ENCODE measurements at places on chromosomes 6 and 20.

DNA sequence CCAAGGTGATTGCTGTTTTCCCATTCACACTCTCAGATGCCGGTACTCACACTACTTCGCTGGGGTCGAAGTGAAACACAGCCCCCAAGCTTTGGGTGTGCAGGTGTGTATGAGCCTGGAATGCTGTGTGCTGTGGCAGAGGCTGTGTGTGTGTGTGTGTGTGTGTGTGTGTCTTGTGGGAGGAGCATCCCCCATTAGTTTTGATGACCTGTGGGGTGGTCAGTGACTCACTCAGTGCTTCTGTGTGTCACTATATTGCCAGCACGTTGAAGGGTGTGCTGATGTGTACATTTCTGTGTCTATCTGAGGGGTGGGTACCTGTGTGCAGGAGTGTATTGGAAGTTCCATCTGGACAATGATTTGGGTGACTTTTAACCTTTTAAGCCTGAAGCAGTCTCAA, 5.0 kb upstream of the SLC12A5 start:
- DNase-seq = no peak

- no peak for DNase-seq
These were observed 127.5 kb downstream of the PKHD1 start for GRCh38 chr6:51959744-51960383.

DNA sequence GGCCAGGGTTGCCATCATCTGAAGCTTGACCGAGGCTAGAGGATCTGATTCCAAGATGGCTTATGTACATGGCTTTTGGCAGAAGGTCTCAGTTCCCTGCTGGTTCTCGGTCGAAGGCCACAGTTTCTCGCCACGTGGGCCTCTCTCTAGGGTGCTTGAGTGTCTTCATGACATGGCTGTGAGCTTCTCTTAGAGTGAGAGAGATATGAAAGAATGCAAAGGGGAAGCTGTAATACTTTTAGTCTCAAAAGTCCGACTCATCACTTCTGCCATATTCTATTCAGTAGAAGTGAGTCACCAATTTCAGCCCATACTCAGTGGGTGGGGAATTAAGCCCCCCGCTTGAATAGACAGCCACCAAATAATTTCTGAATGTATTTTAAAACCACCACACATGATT, 94.2 kb downstream of the UTRN start:
- no peak for DNase-seq

- no peak for DNase-seq
These were observed 8.9 kb downstream of the PERP start for GRCh38 chr6:138098306-138098705.

- DNase-seq = no peak
These were observed 4.2 kb upstream of the TSBP1 start for GRCh38 chr6:32375739-32376529.

- no peak for DNase-seq
These were observed 222.4 kb downstream of the CD83 start for GRCh38 chr6:14339711-14340584.

- no peak for DNase-seq
These were observed 65.4 kb downstream of the RPRD1B start for GRCh38 chr20:38098952-38099351.

GRCh38 chr6:118672678-118673077, 21.3 kb upstream of the CEP85L start:
- DNase-seq = no peak

DNA sequence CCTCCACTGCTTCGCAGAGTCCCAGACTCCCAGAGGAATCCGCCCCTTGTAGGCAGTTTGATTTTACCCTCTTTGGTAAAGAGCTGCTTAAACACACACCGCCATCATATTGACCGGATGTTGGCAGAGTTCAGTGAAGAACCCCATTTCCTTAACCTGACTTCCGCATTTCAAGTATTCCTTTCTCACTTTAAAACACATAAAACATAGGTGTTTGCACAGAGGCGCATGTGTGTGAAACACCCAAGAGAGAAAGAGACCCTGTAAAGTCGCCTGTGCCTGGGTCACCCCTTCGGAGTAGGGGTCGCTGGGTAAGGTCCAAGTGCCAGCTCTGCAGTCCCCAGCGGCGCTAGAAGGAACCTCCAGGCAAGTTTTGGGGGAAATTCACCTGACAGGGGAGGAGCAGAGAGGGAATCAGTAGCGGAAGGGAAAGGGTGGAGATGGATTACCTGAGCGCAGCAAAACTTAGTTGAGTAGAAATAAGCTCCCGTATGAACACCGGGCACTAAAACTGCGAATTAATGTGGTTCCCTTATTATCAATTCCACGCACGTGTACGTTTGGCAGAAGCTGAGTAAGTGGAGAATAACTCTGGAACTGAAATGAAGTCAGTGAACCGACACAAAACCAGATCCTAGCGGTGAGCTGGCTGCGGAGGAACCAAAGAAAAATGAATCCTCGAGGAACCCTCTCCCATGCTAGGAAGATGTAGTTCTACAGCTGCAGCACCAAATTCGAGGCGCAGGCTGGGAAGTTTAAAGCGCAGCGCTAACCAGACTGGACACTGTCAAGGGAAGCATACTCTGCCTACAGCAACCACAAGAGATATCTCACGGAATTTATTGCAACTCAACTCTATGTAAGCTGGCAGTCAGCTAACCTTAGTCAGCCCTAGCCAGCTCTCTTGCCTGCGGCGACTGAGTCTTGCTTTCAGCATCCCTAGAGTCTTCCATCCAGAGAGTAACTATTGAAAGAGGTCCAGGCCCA, 3.5 kb upstream of the HTR1B start:
- DNase-seq = no peak

DNA sequence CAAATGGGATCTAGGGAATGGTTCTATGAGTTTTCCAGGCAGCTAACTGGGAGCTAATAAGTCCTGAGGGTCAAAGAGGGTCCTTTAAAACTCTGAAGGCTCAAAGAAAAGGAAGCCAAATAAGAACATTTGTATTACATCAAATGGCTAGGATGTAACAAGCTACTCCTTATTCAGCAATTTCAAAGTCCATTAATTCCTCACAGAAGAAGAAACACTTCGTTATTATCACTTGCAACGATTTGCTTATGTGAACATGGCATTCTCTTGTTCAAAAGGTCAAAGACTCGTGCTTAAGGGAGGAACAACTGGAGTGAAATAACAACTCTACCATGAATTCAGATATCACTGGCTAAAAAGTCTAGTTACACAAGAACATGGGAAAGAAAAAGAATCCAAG, 70.8 kb upstream of the FBXO30 start:
- no peak for DNase-seq

DNA sequence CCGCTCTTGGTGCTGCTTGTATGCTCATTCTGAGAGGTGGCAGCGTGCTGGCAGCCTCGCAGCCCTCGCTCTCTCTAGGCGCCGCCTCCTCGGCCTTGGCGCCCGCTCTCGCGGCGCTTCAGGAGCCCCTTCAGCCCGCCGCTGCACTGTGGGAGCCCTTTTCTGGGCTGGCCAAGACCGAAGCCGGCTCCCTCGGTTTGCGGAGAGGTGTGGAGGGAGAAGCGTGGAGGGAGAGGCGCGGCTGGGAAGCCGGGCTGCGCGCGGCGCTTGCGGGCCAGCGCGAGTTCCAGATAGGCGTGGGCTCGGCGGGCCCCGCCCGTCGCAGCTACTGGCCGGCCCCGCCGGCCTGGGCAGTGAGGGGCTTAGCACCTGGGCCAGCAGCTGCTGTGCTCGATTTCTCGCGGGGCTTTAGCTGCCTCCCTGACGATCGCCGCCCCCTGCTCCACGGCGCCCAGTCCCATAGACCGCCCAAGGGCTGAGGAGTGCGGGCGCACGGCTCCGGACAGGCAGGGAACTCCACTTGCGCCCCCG, 19.5 kb upstream of the FAM8A1 start:
- DNase-seq = no peak

- no peak for DNase-seq
These were observed 166.3 kb downstream of the MANEA start for GRCh38 chr6:95743591-95743990.

DNA sequence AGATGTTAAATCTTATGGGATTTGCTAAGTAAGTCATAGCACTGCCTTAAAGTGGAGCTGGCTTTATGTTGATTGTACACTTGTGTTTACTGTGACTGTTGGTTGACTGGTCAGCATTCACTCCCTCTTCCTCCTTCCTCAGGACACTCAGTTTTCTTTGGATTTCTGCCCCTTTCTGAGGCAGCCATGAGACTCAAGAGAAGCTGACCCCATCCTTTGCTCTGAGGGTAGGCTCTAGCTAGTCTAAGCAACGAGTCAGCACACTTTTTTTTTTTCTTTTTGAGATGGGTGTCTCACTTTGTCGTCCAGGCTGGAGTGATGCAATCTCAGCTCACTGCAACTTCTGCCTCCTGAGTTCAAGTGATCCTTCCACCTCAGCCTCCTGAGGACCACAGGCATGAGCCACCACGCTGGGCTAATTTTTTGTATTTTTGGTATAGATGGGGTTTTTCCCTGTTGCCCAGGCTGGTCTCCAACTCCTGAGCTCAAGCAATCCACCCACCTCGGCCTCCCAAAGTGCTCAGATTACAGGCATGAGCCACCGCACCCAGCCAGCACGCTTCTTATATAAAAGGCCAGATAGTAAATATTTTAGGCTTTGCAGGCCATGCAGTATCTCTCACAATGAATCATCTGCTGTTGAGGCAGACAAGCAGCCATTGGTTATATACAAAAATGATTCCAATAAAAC, 191.4 kb downstream of the NFATC2 start:
- DNase-seq = no peak

DNA sequence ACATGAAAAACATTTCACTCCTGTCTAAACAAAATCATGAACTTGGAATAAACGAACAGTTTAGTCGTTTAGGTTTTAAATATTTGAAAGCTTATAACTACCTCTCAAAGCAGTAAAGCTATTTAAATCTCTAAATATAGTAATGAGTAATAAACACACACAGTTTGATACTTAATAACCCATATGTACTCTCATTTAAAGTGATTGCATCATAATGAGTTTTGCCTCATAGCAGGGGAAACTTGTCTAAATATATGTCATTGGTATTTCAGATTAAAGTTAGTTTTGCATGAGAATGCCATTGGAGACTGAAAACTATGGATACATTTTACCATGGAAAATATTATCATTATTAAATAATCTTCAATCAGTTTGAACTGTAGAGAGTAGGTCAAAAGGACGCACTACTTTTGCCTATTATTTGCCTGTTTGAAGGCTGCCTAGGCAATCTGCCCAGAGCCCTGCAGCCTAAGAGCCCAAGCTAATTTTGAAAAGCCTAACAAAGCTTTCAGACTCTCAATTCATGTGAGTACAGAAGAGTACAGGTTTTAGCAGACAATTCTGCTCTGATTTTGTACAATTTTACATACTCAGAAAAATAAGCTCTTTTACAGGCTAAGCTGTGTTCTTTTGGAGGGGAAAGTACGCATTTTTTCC, 632.8 kb downstream of the HACE1 start:
- no peak for DNase-seq

DNA sequence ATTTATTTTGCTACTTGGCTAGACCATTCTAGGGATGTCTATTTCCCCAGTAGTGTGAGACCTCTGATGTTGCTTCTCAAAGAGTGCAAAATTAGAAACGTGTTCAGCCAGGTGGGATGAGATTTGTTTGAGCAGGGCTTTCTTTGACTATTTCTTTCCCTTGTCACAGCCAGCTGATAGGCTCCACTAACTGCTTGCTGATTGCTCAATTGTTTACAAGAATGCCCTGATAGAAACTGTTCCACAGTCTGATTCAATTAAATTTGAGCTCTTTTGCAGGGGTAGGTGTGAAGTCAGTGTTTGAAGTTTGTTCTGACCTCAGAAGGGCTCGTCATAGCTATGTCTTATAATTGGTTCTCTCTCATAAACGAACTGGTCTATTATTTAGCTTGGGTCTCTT, 220.5 kb downstream of the FNDC1 start:
- no peak for DNase-seq

DNA sequence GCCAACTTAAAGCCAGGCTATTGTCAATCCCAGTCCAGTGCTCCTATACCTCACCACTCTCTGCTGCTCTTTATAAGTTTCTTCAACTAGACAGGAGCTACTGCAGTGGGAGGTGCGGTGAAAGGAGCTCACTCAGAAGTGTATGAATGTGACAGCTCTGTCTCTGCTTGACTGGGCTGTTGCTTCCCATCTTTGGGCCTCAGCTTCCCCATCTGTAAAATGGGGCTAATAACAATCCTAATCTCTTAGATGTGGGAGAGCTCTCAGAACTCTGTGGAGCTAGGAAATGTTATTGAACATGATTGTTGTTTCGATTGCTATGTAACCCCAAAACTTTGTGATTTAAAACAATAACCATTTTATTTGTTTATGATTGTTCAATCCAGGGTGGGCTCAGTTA, 8.4 kb upstream of the RALY start:
- no peak for DNase-seq

GRCh38 chr20:36094497-36094896, 60.0 kb upstream of the EPB41L1 start:
- no peak for DNase-seq

DNA sequence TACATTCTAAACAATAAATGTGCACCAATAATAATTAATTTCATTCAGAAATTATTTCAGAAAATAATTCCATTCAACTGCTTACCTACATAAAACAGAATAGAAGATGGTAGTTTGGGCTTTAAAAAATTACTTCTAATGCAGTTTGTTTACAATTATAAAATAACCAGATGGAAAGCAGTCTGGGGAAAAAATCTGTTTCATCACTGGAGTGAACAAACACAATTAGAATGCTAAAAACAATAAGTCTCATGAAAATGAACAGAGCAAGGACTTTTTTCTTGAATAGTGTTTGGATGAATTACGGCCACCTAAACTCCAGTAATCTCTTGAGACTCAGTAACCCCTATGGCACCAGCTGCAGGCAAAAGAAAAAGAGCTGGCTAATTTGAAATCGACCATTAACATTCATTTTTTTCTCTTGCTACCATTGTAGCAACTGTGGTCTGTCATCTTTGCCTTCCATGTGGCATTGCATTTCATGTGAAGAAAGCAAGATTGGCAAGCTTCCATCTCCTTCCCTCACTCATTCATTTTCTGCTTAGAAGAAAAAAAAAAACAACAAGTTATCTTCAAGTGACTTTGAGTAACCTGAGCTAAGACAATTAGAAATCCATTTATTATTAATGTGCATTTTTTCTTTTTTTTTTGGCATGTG, 88.4 kb upstream of the CEP85L start:
- no peak for DNase-seq

DNA sequence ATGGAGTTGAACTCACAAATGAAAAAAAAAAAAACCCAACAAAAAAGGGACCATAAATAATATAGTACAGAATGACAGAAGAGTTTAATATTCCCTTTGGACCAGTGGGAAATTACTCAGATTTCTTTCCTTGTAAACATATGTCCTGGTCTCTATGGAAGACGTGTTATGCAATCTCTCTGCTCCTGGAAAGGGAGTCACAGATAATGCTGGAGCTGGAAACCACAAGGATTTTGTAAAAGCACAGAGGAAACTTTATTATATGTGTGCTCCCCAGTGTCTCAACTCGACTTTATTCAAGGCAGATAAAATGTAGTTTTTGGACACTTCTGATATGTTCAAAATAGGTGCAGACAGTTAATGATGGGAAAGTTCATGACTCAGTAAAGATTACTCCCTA, 88.1 kb upstream of the ZFP64 start:
- no peak for DNase-seq

GRCh38 chr20:61052776-61053442, 199.2 kb upstream of the CDH4 start:
- no peak for DNase-seq
